ENCODE measurements at places on chromosomes 3 and 15.

- DNase-seq: no peak
These were observed 224.8 kb upstream of the BHLHE40 start for GRCh38 chr3:4754180-4755086.

DNA sequence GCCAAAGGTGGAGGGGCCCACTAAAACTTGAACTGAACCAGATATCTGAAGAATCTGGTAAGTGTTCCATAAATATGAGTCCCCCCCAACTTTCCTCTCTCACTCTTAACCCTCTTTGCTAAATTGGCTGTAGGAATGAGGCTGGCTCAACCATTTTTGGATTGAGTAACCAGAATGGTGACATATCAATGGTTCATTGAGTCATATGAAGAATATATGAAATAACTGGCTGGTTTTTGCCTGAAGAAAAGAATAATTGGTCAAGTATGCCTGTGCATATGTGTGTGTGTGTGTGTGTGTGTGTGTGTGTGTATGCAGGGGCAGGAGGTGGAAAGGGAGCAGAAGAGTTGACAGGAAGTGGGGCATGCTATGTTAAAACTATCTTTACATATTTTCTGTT lies 472.9 kb upstream of the THBS1 start:
- no peak for DNase-seq

DNA sequence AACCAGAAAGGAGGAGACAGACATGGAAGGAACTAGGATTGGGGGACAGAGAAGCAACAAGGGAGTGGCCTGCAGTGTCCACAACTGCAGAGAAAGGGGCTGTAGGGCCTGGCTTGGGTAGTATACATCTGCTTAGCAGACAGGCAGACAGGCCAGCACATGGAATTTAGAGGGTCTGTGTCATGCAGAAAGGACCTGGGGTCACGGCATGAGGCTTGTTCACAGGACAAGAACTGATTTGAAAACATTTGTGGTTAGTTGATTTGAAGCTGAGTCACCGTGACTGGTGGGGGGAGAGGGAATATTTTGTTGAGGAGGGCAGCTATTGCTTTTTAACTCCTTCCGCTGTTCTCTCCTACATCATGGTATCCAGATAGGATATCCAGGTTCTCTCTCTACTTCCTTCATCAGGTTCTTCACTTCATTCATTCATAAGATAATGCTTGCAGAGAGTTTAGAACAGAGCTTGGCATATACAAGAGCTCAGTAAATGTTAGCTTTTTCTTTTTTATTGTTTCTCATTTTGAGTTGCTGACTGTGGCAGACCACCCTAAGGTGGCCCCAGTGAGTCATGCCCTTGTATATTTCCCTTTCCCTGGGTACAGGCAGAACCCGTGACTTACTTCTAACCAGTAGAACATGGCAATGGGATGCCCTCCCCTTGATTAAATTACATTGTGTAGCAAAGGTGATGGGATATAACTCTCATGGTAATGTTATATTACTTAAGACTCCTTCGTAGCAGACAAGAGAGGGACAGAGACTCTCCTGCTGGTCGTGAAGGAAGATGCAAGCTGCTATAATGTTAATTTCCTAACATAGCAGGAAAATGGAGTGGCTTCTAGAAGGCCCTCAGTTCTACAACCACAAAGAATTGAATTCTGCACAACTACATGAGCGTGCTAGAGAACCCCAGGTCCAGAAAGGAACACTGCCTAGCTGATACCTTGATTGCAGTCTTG lies 95.0 kb upstream of the NMNAT3 start:
- DNase-seq: no peak

- DNase-seq: no peak
These were observed at the start of gene GNB4 for GRCh38 chr3:179451265-179452175. Gene GNB4 (minus strand): TSS chr3:179451470. CDS start chr3:179426200, 25,270 bp downstream.

- DNase-seq: no peak
These were observed 30.2 kb downstream of the TTBK2 start for GRCh38 chr15:42890161-42890913.

- no peak for DNase-seq
These were observed 62.0 kb downstream of the SUCNR1 start for GRCh38 chr3:151935446-151935845.

GRCh38 chr3:47007001-47007400 lies 27.5 kb downstream of the NBEAL2 start:
- no peak for DNase-seq

- DNase-seq: no peak
These were observed 186.7 kb downstream of the UACA start for GRCh38 chr15:70576696-70577095.

- DNase-seq: no peak
These were observed 408.4 kb downstream of the NAALADL2 start for GRCh38 chr3:175267561-175267960.

DNA sequence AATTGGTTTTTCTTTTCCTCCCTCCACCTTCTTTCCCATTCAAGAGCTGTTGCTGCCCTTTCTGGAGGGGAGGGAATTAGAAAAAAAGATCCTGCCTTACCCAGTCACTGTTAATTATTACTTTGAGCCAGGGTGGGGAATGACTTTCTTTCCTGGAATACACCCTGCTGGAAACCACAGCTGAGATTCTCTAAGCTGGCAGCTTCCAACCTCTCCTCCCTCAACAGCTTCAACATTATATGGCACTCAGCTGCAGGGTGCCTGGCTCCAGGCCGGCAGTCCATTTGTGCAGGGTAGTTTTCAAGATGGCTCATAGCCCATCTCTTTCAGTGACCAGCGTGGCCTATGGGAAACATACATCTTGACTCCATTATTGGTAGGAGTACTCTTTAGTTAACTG lies 105.8 kb downstream of the UBE3A start:
- no peak for DNase-seq

- no peak for DNase-seq
These were observed 240.2 kb upstream of the ZNF717 start for GRCh38 chr3:76025561-76025960.

- DNase-seq: no peak
These were observed 85.4 kb downstream of the TIGIT start for GRCh38 chr3:114379266-114379665.

GRCh38 chr3:174331095-174331800 lies 527.9 kb upstream of the NAALADL2 start:
- no peak for DNase-seq

GRCh38 chr3:48222616-48223513 lies at the start of gene CAMP:
Gene CAMP (plus strand): TSS chr3:48223495. CDS start chr3:48223512, 17 bp downstream.
- DNase-seq: no peak

GRCh38 chr15:28110481-28110881 lies 11.4 kb upstream of the OCA2 start:
- DNase-seq: no peak

DNA sequence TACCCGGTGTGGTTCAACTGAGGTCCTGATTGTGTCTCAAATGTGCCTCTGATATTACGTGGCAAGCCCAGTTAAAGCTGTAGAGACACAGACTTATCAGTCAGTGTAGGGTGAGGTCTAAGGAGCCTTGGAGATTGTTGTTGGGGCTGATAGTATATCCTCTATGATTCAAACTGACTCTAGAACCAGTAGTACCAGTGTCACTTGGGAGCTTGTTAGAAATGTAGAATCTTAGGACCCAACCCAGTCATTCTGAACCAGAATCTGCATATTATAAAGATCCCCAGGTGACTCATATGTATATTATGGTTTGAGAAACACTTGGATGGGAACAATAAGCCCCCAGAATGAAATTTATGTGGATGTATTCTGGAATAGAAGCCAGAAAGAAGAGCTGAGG lies 83.5 kb downstream of the PIK3R4 start:
- no peak for DNase-seq

GRCh38 chr3:45988804-45989203 lies 6.8 kb downstream of the FYCO1 start:
- DNase-seq: no peak

DNA sequence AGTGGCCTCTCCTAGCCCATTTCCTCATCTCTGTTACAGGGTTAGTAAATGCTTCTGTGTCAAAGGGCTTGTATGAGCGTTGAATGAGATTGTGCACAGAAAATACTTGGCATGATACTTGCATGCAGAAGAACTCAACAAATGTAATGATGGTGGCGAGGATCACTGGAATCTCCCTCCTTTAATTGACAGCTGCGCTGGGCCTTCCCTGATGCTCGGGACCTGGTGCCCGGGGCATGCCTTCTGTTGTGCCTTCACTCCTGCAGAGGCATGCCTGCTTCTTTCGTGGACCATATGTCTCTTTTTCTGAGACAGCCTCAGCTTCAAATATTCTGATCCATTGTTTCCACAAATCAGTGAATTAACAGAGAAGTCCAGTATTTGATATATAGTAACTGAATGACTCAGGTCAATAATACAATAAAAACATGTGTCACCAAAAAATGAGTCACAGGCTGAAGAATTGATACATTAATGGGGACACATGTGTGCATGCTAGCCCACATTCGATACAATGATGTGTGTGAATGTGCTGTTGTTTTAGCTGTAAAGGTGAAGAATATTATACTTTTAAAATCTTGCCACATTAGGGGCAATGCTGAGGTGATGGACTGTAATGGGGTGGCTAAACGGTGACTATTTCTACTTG lies 243.3 kb upstream of the TBL1XR1 start:
- DNase-seq: no peak

- no peak for DNase-seq
These were observed 127.8 kb downstream of the GHSR start for GRCh38 chr3:172320468-172320867.

DNA sequence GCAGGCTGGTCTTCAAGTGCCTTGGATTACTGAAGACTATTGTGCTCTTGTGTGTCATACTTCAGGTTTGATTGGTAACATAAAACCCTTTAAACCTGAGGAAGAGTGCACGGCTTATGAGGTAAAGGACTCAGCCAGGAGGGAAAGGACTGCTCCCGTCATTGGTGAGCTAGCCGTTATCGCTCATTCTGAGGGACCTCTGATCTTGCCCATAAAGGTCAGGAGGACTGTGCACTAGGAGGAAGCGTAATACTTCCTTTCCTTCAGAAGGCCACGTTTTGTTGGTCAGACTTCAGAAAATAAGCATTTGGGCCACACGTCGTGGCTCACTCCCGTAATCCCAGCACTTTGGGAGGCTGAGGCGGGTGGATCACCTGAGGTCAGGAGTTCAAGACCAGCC lies 37.7 kb downstream of the PXK start:
- DNase-seq: no peak

DNA sequence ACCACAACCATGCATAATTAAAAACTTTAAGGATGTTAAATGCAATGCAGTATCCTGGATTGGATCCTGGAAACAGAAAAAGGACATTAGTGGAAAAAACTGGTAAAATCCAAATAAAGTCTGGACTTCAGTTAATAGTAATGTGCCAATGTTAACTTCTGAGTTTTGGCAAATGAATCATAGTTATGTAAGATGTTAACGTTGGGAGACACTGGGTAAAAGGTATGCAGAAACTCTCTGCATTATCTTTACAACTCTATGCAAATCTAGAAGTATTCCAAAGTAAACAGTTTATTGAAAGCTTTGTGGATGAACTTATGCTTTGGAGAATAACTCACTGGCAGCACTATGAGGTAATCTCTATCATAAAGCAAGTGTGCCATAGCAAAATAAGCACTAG lies 357.4 kb downstream of the RORA start:
- no peak for DNase-seq

GRCh38 chr3:134445636-134446035 lies 40.1 kb downstream of the ANAPC13 start:
- no peak for DNase-seq

- no peak for DNase-seq
These were observed 48.5 kb upstream of the LMCD1 start for GRCh38 chr3:8453153-8453552.

DNA sequence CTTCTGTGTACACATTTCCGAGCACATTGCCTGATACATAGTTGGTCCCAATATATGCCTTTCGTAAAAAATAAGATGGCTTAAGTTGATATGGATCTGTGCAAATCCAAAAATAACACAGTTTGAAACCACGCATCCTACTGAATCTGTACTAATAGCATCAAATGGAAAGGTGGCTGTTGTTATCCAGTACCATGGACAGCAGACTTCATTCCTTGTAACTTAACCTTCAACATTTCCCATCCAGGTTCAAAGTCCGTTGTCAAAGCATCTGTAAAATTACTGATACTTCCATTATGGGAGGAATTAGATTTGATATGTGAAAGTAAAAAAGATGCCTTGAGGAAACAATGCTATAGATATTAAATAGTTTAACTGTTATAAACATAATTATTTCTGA lies 65.5 kb upstream of the C3orf49 start:
- no peak for DNase-seq

DNA sequence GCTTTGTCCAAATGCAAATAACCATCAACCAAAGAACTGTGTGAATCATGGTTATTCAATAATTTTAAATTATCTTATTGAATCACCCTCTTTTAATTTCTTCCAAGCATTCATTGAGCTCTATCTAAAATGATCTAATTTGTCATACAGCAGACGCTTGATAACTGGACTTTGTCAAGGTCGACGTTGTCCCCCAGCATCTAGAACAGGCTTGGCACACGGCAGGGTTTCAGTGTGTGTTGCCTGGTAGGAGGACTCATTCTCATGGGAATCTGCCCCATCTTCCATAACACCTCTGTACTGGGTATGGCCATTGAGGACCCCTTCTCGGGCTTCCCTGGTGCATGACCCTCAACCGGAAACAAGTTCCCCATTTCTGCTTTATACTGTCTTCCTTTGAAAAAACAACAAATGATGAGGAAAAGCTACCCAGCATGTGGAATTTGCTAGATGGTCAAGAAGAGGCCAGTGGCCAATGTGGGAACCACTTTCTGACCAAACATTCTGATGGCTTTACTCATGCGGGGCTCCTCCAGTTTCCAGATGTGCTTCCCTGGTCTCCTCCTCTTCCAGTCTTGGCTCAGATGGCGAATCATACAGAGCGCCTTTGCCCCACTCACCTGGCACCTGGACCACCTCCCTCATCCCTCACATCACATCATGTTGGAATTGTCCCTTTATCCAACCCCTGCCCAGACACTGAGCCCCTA lies 41.7 kb upstream of the SEC22A start:
- no peak for DNase-seq

DNA sequence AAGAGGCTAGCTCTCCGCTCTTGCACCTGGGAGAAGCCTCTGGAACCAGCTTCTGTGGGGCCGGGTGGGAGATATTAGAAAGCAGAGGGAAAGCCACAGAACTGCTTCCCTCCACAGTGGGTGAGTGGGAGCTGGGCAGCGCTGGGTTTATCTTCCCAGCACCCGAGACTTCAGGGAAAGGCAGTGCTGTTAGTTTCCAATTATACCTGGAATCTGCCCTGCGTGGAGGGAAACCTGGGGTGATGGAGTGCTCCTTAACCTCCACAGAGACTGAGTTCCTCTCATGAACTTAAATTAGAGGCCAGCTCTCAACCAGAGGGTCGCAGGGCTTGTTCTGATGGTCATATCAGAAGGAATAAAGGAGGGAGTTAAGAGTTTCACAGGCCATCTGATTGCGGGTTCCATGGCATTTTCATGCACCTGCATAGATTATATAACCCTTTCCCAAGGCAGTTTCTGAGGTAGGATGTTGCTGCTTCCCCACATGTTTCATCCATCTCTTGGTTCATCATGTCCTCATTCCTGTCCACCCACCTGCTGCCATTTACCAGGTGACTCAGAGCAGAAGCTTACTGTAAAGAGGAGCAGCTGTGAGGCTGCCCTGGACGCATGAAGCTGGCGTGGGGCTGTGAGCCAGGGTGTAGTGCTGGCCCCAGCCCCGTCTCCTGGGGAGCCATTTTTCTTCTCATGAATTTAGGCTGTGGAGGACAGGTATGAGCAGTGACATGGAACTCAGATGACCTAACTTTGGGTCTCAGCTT lies 42.5 kb downstream of the CA12 start:
- DNase-seq: no peak

- no peak for DNase-seq
These were observed 25.2 kb downstream of the TLE3 start for GRCh38 chr15:70072479-70072878.

- no peak for DNase-seq
These were observed 20.5 kb downstream of the FGD5 start for GRCh38 chr3:14839236-14839635.
